Activated CD8-positive, alpha-beta T cell treated with anti-CD3 and anti-CD28 coated beads for 36 hours (primary cell): ENCODE measurements at places on chromosomes 3 and 15.

GRCh38 chr15:52329987-52330386, 34.4 kb upstream of the MYO5C start:
- DNase-seq: no peak

- DNase-seq: no peak
Observed at GRCh38 chr3:155387571-155387970, 94.1 kb upstream of the STRIT1 start.

GRCh38 chr3:23590424-23591273, 215.1 kb upstream of the UBE2E1 start:
- DNase-seq: no peak

GRCh38 chr15:60966316-60966715, 262.8 kb downstream of the RORA start:
- no peak for DNase-seq

GRCh38 chr3:149362366-149362765, 15.1 kb downstream of the TM4SF1 start:
- DNase-seq: no peak
